ENCODE measurements at places on chromosomes 3 and 15.

GRCh38 chr3:17023006-17023664 lies 138.4 kb downstream of the PLCL2 start:
- DNase-seq, result peak; percentile 8

DNA sequence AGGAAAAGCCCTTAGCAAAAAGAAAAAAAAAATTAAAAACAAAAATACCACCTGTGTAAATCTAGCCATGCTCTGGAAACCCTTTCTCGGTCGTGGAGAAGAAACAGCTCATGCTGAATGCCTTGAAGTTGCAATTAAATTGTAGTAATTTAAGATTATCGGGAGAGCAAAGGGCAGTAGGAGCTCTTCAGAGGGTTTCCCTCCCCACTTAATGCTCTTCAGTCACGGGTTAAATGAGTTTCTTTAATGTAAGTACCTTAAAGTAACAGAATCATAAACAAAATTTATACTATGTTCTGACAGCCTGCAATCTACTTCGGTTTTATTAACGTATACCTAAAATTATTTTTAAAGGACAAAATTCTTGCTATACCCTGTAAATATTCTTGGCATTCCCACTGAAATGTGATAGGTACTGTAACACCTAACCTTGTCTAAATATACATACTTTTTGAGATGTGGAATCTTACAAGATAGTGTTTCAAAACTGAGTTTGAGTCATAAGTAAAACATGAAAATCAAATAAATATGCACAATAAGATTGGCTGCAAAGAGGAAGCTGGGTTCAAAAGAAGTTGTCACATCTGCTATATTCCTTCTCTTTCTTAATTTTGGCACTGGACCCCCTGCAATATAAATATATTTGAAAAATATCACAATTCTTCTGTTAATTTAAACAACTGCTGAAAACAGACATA lies 5.3 kb downstream of the FOXP1 start:
- no peak for DNase-seq

GRCh38 chr15:92629276-92629974 lies 26.1 kb downstream of the FAM174B start:
- DNase-seq, result no peak

DNA sequence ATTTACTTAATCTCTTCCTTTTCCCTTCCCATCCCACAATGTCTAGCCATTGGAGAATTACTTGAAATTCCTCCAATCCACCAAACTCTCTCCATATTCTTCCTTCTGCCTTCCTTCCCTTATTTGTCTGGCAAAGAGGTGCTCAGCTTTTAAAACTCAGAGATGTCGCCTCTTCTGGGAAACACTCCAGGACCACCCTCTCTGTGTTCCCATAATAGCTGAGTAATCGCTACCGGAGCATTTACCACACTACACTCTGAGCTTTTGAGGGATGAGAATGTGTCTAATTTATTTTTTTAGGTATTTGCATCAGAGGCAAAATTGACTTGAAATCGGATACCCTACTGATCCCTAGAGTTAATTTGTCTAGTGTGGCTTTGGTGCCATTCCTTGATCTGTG lies 245.7 kb upstream of the TPRG1 start:
- no peak for DNase-seq

DNA sequence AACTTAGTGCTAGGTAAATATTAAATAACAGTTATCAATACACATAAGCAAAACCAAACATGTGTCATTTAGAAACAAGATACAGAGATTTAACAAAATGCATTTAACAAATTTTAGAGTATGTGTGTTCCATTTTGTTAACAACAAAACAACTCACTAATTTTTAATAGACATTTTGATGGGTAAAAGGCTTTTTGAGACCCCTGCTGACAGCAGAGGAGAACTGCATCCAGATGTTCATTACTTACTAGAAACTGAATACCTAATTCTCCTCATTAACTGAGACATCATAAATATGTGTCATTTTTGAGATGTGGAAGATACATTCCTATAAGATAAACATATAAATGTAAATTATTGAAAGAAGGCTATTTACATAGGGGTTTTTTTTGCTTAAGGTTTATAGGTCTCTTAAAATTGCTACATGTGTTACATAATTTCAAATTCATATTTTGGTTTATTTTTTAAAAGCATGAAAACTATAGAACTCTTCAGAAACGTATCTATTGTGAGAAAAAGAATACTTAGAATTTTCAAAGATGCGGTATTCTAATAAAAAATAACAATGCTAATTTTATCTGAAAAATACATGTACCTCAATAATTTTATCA lies 1009.8 kb downstream of the TUSC7 start:
- DNase-seq, result no peak

DNA sequence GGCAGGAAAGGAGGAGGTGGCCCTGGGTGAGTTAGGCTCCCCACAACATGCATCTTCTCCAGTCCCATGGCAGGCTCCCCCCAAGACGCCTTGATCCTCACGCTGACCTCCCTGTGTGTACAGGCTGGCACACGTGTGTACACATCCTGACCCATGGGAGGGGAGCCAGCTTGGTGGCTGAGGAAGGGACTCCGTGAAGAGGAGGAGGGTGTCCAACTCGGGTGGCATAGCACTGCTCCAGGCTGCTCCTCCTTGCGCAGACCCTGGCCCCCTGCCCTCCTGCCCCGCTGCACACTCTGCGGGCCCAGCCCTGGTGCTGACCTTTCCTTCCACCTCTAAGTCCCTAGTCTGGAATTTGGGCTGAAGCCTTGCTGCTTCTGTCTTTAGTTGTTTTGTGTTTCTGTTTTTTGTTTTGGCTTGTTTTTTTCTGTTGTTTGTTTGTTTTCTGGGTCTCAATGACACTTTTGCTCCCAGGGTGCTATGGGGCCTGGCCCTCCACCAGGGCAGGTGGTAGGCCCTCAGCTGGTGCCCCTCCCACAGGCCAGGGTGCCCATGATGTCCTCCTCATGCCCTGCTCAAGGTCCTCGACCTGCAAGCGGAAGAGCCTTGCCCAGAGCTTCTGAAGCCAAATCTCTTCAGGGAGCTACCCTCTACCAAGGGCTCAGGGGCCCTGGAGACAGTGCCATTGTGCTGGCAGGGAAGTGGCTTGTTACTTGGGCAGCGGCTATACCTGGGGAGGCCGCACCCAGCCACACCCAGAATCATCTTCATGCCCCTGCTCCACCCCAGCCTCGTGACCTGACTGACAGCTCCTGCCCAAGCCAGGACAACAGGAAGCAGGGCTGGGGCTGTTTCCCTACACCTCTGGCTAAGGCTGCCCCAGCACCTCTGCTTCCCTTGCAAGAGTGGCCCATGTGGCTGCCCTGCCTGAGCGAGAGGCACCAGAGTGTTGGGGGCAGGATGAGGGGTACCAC lies 5.1 kb downstream of the EPHB3 start:
- no peak for DNase-seq

DNA sequence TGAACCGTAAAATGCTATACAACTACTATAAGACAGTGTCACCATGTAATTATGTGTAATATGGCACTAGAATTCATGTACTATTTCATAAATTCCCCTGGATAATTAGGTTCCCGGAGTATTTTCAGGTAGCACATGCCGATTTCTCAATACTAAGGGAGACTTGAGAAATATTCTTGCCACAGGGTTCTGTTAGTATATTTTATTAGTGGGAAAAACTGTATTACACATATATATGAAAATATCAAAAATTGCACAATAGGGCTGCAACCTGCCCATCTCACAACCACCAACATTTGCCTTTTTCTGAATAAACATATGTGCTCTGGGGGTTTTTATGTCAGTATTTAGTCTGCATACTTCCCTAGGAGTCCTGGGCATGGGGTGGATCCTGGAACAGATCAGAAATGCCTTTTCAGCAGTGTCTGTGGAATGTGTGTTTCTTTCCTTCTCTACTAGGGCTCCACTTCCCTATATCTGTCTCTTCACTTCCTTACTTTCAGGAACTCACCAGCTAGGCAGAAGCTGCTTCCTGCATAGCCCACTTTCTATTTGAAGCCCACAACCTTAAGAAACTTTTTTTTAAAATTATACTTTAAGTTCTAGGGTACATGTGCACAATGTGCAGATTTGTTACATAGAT lies 87.5 kb downstream of the RPL39L start:
- no peak for DNase-seq

DNA sequence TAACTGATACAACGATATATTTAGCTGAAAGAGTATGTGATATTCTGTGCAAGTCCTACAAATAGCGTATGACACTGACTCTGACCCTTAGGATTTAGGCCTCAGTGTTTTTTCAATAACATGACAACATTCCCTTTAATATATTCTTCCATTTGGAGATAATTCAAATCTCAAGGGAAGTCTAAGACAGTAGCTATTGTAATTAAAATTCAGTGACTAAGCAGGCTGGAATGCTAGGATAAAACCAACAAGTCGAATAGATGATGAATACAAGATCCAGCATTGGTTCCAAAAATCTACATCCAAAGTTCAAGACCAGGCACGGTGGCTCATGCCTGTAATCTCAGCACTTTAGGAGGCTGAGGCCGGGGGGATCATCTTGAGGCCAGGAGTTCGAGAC lies 56.2 kb downstream of the QTRT2 start:
- DNase-seq, result no peak

- no peak for DNase-seq
Observed at GRCh38 chr15:55587321-55588069, 650 bp downstream of the PYGO1 start.

DNA sequence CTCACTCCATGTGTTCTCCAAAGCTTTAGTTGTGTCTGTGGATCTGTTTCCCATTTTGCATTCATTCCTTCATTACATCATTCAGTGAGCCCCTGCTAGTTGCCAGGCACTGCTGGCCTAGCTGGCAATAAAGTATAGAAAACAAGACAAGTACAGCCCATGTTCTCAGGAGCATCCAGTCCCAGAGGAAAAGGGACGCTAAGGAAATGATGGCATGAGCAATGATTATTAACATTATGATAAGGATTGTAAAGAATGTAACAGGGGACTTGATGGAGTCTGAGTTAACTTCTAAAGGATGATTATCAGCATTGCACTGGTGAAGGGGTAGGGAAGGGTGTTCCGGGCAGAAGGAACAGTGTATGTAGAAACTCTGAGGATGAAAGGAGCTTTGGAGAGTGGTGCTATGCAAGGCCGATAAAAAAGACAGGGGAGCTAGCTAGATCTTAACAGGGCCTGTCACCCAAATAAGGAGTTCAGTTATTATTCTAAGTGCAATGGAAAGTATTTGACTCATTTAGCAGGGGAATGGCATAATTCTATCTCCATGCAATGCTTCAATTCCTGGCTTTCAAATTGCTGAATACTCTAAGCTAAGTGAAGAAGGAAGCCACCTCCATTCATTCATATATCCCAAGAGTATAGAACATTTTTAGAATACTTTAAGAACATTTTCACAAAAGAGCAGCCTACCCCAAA lies 258.2 kb upstream of the STT3B start:
- no peak for DNase-seq

GRCh38 chr3:170107941-170108340 lies 70.1 kb downstream of the GPR160 start:
- no peak for DNase-seq

- no peak for DNase-seq
Observed at GRCh38 chr15:79736435-79737000, 160.3 kb downstream of the MTHFS start.

DNA sequence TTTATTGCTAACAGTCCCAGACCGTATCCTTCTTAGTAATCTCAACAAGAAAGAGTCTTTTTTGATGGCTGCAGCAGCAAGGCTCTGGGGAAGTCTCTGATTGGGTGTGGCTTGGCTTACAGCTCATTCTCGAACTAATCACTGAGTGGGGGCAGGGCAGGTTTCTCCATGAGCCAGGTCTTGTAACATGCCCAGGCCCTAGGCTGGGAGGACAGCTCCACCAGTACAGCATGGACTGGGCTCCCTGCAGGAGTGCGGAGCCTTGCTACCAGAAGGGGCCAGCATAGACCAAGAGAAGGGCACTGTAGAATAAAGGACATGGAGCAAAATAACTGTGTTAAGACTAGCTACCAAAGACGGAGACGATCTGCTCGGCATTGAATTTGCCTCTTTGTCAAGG lies 7.2 kb downstream of the CD276 start:
- no peak for DNase-seq

GRCh38 chr15:93420050-93420452 lies 331.0 kb upstream of the RGMA start:
- DNase-seq, result no peak

DNA sequence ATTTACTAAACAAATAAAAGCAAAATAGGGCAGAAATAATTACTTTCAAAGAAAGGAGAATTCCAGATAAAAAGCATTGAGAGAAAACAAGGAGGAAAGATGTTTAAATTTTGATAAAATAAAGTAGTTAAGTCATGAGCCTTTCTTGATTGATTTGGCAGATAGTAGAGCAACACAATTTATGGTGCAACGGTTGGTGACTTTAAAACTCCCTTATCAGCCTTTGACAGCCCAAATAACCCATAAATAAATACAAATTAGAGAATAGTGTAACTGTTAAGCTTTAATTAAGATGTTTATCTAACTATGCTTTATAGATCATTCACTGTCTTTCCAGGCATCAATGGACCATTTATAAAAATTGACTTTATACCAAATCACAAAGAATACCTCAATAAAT lies 54.0 kb upstream of the EIF1B start:
- no peak for DNase-seq

- DNase-seq, result no peak
Observed at GRCh38 chr3:155318740-155319139, 25.3 kb upstream of the STRIT1 start.

DNA sequence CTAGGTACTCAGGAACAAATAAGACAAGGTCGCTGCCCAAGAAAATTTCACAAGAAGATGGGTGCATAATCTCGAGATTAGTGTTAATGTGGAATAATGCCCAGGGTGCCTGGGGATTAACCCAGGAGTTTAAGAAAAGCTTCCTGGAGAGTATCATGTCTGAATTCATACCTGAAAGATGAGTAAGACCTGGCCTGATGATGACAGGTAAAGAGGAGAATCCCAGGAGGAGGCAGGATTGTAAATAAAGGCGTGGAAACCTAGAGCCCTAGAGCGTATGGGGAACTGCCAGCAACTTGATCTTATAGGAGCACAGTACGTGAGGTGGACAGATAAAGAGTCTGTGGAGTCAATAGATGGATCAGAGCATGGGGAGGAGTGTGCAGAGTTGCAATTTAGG lies 43.0 kb downstream of the ARRDC4 start:
- no peak for DNase-seq

GRCh38 chr3:195692781-195693427 lies 27.9 kb upstream of the MUC20 start:
- DNase-seq, result no peak

GRCh38 chr3:138468451-138468850 lies 34.0 kb downstream of the ESYT3 start:
- no peak for DNase-seq

GRCh38 chr3:126896067-126896441 lies 86.9 kb upstream of the PLXNA1 start:
- DNase-seq, result no peak

DNA sequence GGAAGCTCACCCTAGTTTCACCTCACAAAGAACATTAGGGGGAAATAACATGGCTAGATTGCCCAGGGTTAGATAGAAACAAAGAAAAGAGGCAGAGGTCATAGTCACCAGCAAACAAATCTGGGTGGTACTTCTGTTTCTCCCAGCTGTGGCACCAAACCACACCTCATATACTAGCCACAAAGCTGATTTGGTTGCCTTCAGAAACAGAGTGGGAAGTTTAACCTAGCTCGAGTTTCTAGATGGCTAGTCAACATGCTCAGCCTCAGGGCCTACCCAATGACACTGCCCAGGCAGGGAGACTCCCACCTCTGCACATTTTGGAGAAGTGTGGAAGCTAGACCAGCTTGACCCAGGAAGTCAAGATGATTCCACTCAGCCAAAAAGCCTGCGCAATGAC lies 174.2 kb downstream of the GABRB3 start:
- DNase-seq, result no peak

- no peak for DNase-seq
Observed at GRCh38 chr3:127454968-127455367, 135.6 kb downstream of the TPRA1 start.

Data from activated CD8-positive, alpha-beta memory T cell treated with anti-CD3 and anti-CD28 coated beads for 1 hour (primary cell).